Ovary (tissue), 10 donors: ENCODE measurements at places on chromosomes 11 and 22.
A peak's percentile ranks its signal among the peaks of the same experiment; 100 is the strongest.

GRCh38 chr22:21699643-21700042 is 33.8 kb downstream of the PPIL2 start:
- DNase-seq, result no peak

GRCh38 chr11:93654226-93654625 is 7.3 kb upstream of the CEP295 start:
- DNase-seq, result no peak

GRCh38 chr22:37549704-37550059 is 10.6 kb upstream of the CDC42EP1 start:
- peak; percentile 38 for DNase-seq

DNA sequence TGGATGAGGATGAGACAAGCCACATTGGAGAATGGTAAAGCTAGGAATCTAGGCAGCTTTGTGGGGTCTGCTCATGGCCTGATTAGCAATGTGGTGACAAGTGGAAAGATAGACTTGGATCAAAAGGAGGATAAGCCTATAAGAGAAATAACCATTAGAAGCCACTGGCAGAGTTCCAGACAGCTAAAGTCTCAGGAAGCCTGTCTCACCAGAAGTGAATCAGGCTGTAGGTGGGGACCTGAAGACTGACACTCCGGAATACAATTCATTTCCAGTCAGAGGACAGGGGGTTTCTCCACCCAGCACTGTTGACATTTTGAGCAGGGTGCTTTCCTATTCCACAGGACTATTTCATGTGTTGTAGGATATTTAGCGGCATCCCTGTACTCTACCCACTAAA is 129.7 kb downstream of the ARHGAP42 start:
- DNase-seq, result no peak

DNA sequence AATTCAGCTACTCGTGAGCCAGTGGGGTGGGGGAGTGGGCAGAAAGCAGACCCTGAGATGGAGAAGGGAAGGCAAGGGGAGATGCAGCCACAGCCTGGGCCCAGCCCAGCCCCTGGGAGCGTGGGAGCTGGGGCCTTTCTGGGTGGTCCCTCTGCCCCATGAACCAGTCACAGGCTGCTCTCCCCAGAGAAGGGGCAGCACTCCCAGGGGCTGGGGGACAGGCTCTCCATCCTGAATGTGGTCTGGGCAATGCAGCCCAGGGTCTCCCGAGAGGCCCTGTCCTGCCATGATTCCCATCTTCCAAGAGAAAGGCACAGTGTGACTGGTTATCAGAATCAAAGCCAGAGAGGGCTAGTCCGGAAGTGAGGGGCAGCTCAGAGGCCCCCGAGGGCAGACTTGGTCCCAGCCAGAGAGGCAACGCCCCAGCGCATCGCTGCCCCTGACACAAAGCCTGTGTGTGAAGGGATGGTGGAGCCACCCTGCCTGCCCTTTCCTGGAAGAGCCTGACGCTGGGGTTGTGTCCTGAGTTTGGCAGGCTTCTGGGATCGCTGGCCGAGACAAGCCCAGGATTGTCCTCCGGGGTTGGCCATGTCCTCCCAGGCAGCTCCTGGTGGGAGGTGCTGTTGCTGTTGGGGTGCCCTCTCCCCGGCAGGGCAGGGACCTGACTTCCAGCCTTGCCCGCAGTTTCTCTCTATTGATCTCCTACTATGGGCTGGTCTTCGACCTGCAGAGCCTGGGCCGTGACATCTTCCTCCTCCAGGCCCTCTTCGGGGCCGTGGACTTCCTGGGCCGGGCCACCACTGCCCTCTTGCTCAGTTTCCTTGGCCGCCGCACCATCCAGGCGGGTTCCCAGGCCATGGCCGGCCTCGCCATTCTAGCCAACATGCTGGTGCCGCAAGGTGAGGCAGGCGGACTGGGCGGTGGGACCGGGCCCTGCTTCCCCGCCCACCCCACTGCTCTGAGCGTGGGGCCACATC is 23.8 kb upstream of the SLC22A12 start:
- peak; percentile 53 for DNase-seq

DNA sequence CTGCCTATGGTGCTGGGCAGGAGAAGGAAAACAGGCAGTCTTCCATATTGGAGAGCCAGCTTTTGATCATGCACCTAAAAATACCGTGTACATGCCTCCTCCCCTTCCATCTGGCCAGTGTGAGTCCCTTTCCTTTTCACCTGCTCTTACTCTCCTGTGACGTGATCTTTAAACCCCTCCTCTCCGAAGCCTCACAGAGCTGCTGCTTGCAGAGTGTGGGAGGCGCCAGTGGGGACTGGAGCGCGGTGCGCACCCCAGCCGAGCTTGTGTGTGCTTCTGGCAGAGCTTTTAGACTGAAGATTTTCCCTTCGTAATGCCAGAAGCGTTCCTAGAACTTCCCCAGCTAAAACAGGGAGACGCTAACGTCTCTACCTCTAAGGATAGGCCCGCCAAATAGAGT is 29.8 kb downstream of the MUC6 start:
- DNase-seq, result peak; percentile 26

- no peak for DNase-seq
These were observed 39.9 kb downstream of the PTPRJ start for GRCh38 chr11:48020092-48020755.

DNA sequence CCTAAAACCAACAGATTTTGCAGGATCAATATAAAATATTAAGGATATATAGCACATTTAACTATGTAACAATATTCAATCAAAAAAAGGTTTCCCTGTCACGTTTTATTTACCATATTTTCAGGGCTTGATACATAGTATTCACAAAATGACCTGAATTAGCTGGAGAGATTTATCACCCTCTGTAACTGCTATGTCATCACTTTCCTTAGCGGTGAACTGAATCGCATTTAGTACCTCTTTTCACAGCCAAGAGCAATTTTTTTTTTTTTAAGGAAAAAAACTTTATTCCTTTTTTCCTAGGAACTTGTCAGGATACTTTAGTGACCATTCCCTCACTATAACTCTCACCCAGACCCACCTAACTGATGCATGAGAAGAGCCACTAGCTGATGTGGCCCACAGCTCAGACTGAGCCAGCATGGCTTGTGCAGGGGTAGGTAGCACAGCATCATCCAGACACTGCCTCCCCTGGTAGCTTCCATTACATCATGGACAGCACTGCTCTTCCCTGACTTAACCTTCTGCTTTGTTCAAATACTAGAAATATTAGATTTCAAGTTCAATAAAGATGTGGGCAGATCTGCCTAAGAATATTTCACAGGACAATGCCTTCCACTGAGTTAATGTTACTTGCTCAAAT is 17.0 kb upstream of the GPR83 start:
- DNase-seq, result no peak

- no peak for DNase-seq
These were observed 64.7 kb upstream of the ASPHD2 start for GRCh38 chr22:26364066-26365015.

DNA sequence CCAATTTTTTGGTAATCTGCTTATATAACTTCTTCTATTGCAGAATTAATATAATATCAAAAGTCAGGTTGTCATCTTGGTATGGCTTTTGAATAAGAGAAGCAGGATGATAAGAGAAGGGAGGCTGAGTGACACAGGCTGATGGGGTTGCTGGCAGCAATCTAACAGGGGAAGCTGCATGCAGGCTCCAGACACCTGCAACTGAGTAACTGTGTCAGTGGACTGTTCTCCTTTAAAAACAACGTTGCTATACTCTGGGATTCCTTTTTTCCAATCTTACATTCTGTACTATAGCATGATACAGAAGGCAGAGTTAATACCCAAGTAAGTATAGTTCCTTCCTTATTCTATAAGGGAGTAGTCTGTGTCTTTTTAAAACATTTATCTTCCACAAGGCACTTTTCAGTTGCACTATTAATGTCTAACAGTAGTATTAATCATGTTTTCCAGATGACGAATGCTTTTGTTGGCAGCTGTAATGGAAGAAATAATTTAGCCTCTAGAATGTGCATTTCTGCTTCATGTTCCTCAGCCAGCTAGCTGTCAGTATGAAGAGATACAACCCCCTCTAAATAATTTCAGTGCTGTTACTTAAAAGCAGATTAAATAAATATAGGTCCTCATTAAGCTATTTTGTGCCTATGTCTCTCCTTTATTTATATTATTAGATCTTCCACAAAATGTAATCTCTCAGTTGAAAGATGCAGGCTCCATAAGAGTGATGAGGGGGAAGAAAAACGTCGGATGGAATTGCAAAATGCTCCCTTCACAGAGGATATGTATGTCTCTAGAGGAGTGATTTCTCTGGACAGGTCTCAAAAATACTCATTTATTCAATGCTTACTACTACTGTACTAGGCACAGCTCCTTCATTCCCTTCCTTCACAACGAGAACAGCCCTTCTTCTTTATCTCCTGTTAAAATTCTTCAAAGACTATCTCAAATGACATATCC is 50.8 kb downstream of the ATG16L2 start:
- no peak for DNase-seq

- DNase-seq, result peak; percentile 94
These were observed at the start of gene DGKZ for GRCh38 chr11:46346886-46347636. TSS of gene DGKZ (plus strand) at chr11:46347463. CDS start at chr11:46347660, 197 bp downstream.

- no peak for DNase-seq
These were observed 40.6 kb downstream of the PARVA start for GRCh38 chr11:12417691-12418611.

GRCh38 chr11:76251226-76251575 is 44.9 kb upstream of the WNT11 start:
- DNase-seq, result no peak

GRCh38 chr11:120043328-120043945 is 94.5 kb downstream of the TRIM29 start:
- DNase-seq, result no peak

DNA sequence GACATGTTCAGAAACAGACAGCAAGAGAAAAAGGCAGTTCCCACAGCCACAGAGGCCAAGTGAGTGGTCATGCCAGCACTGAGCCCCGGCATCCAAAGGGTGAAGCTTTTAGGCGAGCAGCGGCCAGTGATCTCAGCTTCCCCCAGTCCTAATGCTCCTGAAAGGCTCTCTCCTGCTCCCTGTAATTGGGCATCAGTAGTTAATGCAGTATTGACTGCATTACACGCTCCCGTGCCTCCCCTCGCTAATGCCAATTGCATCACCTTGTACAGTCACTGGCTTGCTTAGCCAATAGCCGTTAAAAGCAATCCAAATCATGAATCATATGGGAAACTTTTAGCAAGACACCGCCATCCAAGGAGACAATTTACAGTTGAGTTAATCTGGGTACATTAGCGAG is 4.9 kb downstream of the LMO1 start:
- no peak for DNase-seq

DNA sequence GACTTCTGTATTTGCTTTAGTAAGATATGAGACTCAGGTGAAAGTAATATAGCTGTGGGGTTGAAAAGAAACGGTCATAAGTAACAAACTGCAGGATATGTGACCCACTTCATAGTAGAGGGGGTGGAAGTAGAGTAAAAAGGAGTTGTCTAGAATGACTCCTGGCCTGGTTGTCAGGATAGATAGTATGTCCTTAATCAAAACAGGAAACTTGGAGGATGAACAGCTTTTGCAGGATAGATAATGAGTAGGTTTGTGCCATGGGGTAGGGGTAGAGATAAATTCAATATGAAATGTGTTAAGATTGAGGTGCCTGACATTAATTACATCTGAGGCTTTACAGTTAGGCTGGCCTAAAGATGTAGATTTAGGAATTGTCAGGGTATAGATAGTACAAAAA is 47.0 kb upstream of the B3GNT6 start:
- no peak for DNase-seq

GRCh38 chr11:123098990-123099389 is 37.1 kb upstream of the HSPA8 start:
- DNase-seq, result no peak

DNA sequence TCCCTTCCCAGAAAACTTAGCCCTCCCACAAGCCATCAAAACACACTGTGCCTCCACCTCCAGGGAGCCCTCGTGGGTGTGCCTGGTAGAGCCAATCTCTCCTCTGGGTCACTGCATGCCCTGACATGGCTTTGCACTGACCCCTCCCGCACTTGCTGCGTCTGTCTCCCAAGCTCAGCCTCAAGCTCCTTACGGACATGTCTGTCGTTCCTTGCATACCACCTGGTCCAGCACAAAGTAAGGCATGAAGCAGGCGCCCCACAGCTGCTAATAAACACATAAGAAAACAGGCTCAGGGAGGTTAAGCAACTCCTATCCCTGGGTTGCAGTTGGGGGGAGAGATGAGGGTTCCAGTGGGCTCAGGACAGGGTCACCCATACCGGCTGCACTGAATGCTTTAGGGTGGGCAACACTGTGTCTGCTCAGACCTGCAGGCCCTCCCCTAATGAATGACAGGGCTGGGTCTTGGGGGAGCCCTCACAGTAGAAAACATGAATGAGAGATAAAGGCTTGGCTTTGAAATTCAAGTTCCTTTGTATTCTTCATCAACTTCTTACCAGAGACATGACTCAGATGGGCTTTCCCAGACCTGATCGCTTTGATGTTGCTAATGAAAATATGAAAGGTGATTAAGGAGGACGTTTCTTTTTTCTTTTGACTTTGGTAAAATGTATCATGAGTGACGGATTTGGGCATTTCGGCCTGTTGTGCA is 38.0 kb downstream of the PHF21B start:
- DNase-seq, result no peak

- DNase-seq, result no peak
These were observed at the start of gene BLID for GRCh38 chr11:122115524-122116379. TSS of gene BLID (minus strand) at chr11:122116215. CDS start at chr11:122115922, 293 bp downstream.

DNA sequence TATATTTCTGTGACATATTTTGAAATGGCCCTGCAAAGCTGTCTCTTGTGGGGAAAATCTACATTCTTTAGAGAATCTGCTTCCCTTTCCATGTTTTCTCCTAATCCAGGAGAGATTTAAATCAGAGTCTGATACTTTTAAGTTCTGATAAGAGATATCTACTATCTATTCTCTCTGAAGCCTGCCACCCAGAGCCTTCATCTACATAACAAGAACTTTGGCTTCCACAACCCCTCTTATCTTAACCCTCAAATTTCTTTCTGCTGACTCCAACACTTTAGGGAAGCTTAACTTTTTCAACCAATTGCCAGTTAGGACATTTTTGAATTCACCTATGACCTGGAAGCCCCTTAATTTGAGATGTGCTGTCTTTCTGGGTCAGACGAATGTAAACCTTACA is 965.2 kb downstream of the TBC1D22A start:
- no peak for DNase-seq
